Activated CD4-positive, CD25-positive, alpha-beta regulatory T cell treated with anti-CD3 and anti-CD28 coated beads, Interleukin-2, amount 50 U/mL, for 16 hours (primary cell): ENCODE measurements at places on chromosomes 2 and 18.

- no peak for DNase-seq
Measured at GRCh38 chr2:179745635-179746256, 115.7 kb downstream of the ZNF385B start.

GRCh38 chr18:7094427-7094826 lies 23.2 kb downstream of the LAMA1 start:
- no peak for DNase-seq

DNA sequence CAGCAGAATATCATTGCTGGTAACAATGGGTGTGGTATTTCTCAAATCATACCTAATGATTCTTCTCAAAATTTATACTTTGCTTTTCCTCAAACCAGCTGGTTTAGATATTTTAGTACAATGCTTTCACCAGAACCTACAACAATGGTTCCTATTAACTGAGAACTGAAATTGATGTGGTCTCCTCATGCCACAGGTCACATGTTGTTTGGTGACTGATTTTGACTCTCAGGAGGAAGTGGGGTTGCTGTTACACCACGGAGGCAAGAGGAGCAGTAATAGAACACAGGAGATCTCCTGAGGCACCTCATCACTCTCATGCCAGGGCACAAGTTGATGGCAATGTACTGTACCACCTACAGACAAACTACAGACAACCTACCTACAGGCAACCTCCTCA lies 3.0 kb upstream of the CEP68 start:
- DNase-seq, result no peak

DNA sequence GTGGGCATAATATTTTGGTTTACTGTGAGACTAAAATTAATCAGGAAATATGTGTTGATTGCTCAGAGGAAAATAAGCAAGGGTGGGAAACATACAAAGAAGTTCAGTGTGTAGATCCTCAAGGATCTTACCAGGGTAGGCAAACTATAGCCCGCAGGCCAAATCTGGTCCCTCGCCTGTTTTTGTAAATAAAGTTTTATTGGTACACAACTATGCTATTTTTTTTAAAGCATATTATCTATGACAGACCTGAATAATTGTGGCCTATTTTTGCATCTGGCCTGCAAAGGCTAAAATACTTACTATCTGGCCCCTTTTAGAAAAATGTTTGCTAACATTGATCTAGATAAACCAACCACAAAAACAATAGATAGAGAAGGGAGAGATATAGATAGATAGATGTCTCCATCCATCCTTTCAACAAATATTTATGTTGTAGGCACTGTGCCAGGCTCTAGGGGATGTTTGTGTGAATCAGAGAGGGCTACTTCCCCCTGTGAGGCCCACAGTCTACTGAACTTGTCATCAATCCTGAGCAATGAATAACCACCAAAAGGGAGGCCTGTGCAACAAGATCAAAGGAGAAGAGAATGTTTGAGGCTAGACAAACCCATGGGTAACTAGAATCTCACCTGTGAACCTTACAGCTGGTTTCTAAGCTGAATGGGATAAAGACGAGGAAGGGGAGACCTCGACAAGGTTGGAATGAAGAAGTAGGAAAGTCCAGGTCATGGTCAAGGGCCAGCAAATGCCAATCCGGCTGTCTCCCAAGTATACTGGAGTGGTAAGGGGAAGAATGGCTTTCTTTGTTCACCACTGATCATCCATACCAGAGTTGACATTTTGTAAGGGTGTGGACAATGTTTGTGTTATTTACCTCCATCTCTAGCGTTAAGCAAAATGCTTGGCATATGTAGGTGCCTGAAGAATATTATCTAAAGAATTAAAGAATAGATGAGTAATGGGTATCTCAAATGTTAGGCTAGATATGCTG lies 23.6 kb downstream of the ALPK2 start:
- no peak for DNase-seq

DNA sequence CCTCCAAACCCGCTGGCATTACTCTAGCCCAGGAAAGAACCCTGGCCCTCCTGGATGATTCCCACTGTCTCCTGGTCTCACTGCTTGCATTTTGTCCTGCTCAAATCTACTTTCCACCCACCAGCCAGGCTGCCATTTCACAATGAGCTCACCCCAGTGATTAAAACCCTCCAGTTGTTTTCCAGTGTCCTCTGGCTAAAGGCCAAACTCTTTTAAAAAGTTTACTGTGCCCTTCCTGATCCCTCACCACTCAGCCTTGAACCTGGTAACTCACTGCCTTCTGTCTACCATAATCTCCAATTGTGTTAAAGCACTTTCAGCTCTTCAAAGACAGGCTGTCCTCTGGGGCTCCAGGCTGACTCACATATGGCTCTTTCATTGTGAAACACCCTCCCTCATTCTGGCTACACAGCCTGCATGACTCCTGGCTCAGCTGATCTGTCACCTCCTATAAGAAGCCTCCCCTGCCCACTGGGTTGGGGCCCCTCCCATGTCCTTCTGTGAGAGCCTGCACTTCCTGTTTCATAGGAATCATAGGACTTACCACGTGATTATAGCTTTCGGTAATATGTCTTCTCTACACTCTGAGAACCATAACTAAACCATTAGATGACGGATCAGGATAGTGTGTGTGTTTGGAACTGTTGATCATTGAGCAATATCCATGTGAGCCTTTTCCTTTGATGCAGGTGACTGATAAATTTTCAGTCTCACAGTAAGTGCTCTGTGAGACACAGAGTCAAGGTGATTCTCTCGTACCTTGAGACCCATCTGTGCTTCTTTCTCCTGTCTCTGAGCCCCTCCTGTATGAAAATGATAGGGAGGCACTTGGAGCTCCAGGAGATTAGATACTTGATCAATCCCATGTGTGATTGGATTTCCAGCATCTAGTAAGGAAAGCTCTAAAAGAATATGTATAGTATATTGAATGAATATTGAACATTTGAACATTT lies 590.8 kb upstream of the ID2 start:
- DNase-seq, result no peak

DNA sequence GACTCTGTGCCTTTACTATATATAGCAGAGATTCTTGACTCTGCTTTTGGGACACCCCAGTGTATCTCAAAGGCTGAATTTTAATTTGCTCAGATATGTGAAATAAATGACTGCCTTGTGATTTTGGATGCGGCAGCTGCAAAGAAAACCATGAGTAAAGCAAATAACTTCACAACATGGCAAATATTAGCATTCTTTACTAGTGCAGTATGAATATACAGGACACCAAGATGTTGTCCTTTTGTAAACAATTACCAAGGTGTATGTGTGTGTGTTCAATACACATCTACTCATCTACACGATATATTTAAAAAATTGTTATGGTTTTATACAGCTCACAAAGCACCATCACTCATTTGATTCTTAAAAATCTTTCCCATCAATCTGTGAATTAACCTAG lies 70.6 kb upstream of the TCF4 start:
- DNase-seq, result no peak

GRCh38 chr2:135167273-135167672 lies 115.2 kb downstream of the RAB3GAP1 start:
- DNase-seq, result no peak

GRCh38 chr2:64515086-64515485 lies 9.0 kb upstream of the AFTPH start:
- no peak for DNase-seq

GRCh38 chr2:174326161-174327020 lies 8.4 kb upstream of the SP9 start:
- DNase-seq, result no peak

- DNase-seq, result no peak
Measured at GRCh38 chr2:14451312-14451711, 181.2 kb upstream of the LRATD1 start.

DNA sequence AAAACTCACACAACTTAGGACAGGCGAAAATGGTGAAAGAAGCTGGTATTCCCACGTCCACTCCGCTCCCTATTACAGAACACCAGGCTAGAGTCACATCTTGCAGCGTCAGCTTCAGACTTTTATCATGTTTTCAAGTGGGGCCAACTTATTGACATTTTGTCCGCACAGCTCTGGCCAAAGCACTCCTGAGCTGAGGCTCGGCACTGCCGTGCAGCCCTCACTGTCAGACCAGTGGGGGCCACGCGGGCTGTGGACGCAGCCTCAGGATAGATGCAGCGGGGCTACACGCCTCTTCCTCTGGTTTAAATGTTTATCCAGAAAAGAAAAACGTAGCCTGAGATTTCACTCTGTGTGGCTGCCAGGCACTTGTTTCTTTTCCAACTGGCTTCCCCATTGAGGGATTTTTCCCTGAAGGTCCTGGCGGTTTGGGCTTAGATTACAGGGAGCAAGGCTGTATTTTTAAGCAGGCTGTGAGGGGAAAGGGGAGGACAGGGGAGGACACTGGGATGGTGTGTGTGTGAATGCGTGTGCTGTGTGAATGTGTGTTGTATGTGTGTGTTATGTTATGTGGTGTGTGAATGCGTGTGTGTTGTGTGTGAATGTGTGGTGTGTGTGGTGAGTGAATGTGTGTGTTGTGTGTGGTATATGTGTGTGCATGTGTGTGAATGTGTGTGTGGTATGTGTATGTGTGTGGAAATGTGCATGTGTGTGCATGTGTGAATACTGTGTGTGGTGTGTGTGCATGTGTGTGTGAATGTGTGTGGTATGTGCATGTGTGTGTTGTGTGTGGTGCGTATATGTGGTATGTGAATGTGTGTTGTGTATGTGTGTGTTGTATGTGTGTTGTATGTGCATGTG lies 267.6 kb downstream of the DCDC2C start:
- DNase-seq, result no peak

- no peak for DNase-seq
Measured at GRCh38 chr2:39733070-39733674, 45.9 kb downstream of the THUMPD2 start.

DNA sequence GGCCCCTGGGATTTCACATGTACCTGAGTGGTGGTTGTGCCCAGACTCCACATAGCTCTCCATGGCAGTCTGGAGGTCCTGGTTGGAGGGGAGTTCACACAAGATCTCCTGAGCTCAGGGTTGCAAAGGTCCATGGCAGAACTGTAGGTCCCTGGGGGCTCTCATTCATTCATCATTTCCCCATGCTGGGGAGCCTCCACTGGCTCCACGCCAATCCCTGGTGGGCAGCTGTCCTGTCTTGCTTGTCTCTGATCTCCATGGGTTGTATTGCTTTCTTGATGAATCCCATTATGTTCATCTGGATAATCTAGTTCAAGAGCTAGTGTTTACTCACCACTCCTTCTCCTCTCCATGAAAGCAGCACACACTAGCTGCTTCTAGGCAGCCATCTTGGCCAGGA lies 42.4 kb downstream of the ZSWIM2 start:
- no peak for DNase-seq

DNA sequence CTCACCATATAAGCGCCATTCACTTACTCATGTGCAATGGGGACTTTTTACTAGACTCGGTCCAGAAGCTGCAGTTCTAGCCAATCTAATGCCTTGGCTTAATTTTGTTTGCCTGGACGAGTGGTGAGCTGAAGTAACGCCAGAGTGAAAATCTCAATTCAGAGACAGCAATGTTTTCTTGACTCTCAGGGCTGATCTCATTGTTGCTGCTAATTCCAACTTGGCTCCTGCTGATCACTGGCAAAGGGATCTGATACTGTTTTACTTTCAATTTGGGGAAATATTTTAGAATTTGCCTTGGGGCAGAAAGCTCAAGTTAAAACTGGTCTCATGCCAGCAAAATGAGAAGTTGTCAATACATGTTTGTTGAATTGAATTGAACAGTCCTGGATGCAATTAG lies 906.6 kb upstream of the CDH2 start:
- DNase-seq, result no peak

DNA sequence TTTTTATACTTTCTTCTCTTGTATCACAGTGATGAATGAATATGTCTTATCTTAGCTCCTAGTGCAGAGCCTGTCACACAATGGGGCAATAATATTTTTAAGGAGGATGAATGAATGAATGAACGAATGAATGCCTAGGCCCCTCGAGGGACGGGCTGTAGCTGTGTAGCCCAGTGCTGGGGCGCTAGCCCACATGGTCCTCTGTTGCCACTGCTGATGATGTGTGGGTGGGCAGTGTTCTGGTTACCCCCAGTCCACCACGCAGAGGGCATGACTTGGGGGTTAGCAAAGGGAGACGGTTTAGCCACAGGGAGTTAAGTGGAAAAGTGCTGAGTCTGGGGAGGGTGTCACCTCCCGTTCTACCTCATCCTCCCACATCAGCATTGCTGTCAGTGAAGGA lies 134.2 kb downstream of the SMAD7 start:
- DNase-seq, result no peak

- no peak for DNase-seq
Measured at GRCh38 chr2:140855471-140855870, 1275.3 kb downstream of the LRP1B start.

- no peak for DNase-seq
Measured at GRCh38 chr2:191739194-191739593, 61.3 kb downstream of the NABP1 start.

DNA sequence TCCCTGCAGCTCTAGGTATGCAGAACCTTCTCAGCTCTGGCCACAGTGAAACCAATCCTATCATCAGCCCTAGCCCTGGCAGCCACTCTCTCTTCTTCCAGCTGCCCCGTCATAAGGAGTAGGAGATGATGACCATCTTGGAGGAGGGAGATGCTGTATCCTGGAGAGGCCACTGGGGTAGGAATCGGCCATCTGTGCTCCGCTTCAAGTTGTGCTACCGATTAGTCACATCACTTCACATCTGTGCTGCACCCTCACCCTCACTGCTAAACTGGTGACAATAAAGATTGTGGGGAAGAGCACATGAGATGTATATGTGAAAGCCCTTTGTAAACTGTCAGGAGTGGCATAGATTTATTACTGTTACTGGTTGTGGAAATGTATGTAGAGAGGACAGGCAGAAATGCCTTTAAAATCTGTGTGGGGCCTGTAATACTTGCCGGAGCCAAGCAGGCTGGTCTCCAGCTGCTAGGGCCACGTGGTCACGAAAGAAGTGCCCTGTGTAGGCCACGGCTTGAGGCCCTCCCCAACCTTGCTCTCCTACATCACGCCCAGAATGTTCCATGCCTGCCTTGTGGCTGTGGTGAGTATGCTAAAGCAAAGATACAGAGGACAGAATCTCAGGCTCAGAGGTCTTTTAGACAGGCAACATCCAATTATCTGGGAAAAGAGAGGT lies 236.8 kb downstream of the CLIP4 start:
- DNase-seq, result no peak

GRCh38 chr2:38470115-38470514 lies 93.0 kb upstream of the ATL2 start:
- DNase-seq, result no peak

- no peak for DNase-seq
Measured at GRCh38 chr18:58611395-58612131, 17.3 kb downstream of the ALPK2 start.
